ENCODE measurements at places on chromosomes 7 and 10.

GRCh38 chr10:92076722-92077121, 153.2 kb downstream of the BTAF1 start:
- no peak for ATAC-seq

- peak; percentile 46 for ATAC-seq
These were observed 20.2 kb upstream of the SMC3 start for GRCh38 chr10:110547139-110547761.

DNA sequence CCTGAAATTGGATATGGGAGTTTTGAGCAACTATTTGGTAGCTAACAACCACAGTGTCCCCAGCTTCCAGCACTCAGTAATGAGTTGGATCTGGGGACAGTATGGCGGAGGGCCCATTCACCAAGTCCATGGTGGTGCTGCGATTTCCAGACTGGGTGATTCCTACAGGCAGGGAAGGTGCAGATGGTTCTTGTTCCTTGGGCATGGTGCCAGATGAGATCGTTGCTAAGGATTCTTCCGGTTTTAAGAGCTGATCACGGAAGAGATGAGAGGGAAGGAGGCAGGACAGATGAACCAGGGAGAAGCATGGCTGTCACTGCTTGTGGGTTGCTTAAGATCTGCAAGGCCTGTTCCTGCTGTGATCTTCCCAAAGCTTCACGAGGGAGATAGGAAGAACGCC, 380.3 kb downstream of the TCERG1L start:
- ATAC-seq = no peak

DNA sequence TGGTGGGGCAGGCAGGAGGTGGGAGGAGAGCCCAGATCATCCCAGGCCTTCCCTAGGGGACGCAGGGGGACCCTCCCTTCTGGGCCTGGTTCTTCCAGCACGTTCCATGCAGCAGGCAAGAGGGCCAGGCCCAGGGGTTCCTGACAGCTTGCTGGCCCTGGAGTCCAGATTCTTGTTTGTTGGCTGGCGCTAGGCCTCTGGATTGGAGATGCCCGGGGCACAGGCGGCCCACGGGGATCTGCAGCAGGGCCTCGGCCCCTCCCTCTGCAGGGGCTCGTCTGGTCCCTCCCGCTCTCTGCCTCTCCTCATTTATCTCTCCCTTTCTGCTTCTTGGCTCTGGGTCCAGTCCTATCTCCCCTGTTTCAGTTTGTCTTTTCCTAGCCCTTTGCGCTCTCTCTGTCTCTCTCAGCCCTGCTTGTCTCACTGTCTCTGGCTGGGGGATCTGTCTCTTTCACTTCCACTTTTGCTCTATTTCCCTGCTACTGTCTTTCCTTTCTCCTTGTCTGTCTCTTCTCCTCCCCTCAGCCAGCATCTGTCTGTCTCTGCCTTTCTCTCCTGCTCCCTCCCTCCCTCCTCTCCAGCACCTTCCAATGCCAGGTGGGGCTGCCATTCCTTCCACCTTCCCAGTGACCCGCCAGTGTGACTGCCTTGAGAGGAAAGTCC, 1.1 kb upstream of the AQP1 start:
- ATAC-seq = no peak

- ATAC-seq = no peak
These were observed 69.8 kb upstream of the KCTD7 start for GRCh38 chr7:66558660-66559465.

DNA sequence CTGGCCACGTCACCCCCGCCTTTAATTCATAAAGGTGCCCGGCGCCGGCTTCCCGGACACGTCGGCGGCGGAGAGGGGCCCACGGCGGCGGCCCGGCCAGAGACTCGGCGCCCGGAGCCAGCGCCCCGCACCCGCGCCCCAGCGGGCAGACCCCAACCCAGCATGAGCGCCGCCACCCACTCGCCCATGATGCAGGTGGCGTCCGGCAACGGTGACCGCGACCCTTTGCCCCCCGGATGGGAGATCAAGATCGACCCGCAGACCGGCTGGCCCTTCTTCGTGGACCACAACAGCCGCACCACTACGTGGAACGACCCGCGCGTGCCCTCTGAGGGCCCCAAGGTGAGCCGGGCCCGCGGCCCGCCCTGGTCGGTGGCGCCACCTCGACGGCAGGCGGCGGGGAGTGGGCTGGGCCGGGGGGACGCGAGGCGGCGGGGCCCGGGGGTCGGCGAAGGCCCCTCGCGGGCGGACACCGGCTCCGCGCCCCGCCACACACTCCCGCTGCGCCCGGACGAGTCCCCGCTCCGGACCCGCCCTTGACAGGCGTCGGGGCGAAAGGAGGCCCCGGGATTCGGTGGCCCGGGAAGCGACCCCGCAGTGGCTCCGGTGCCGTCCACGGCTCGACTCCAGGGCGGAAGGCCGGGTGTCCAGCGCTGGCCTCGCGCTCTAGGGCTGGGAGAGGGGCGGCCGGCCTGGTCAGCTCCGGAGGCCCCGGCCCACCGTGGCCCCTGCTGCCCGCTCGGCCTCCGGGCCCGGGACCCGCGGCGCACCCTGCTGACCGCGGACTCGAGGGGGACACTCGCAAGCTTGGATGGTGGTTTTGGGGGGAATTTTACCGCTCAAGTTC, 557 bp downstream of the BAG3 start:
- ATAC-seq = peak; percentile 15

- no peak for ATAC-seq
These were observed 20.5 kb downstream of the GSAP start for GRCh38 chr7:77395626-77396025.

DNA sequence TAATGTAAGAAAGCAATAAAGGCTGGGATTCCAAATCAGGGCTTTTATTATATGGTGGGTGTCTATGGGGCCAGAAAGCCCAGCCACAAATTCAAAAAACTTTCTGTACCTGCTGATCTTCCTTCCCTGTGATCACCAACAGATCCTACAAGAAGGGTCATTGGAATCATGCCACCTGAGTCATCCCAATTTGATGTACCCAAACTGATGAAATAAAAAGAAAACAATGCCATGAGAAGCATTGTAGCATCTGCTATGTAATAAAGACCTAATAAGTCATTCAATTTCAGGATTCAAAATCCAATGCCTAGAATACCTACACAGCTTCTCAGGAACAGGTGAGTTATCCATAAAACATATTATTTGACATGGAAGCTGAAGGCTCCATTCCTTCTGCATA, 228.8 kb downstream of the DKK1 start:
- ATAC-seq = no peak

DNA sequence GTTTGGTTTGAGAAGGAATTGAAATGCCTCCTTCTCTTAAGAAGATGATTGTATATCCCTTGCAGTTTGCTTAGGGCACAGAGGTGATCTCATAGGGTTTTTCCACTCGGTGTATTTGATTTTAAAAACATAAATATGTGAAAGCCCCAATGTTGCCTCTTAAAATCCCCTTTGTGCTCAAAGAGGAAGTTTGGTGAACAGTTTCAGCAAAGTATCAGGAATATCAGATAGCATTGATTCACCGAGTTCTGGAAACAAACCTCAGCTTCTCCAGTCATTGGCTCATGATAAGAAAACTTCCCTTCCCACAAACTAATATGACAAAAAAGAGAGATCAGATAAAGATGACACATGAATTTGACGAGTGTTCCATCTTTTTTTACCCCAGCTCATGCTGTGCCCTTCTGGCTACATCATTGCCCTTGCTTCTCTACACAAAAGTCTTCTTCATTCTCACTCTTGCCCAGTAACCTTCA, 20.1 kb upstream of the SMNDC1 start:
- no peak for ATAC-seq

All from gastroesophageal sphincter (tissue), 4 donors.